ENCODE measurements at places on chromosomes 1 and 21.

GRCh38 chr21:25979845-25980616 lies 190.5 kb downstream of the APP start:
- peaks cover 70% of the 10 kb centered on the region for H3K36me3 ChIP-seq
- peaks cover 13% of the 10 kb centered on the region for H3K4me1 ChIP-seq
- H3K4me3 ChIP-seq: no peak overlapping the region
- H3K27me3 ChIP-seq: no peaks in the 10 kb centered on the region
- H3K27ac ChIP-seq: no peak overlapping the region

DNA sequence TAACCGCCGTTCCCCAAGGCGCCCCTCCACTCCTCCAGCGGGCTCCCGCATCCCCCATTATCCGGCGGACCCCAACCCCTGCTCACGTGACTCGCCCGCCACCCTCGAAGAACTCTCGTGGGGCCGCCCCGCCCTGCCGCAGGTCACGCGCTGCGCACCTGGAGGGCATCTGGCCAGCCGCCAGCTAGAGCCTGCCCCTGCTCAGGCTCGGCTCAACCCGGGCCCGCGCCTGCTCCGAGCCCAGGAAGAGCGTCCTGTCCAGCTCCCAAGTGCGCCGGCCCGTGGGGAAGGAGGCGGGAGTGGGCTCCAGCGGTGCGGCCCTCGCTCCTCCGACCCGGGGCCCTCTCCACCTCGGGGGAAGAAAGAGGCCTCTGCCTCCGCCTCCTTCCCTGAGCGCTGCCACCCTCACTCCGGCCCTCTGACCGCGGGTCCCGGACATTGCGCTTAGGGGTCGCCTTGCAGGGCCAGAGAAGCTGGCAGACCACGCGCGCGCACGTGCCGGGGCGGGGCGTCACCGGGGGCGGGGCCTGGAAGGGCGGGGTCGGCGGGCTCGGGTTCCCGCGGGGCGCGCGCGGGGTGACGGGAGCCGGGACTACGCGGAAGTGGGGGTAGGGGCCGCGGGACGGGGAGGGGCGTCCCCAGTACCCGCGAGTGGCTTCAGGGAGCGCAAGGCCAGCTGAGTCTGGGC lies 28.4 kb downstream of the HMGN2 start:
- peak overlapping the region; percentile 43 for H3K4me3 ChIP-seq
- peaks cover 4% of the 10 kb centered on the region for H3K4me1 ChIP-seq
- peak; percentile 82 for DNase-seq
- no peaks in the 10 kb centered on the region for H3K27me3 ChIP-seq

- no peak overlapping the region for H3K27ac ChIP-seq
- no peak overlapping the region for H3K4me3 ChIP-seq
- no peak for DNase-seq
- no peaks in the 10 kb centered on the region for H3K36me3 ChIP-seq
Measured at GRCh38 chr1:219210067-219210466, 36.4 kb downstream of the LYPLAL1 start.

- no peaks in the 10 kb centered on the region for H3K27me3 ChIP-seq
- no peak overlapping the region for H3K27ac ChIP-seq
- no peaks in the 10 kb centered on the region for H3K4me1 ChIP-seq
Measured at GRCh38 chr1:198701766-198702539, 63.1 kb downstream of the PTPRC start.

DNA sequence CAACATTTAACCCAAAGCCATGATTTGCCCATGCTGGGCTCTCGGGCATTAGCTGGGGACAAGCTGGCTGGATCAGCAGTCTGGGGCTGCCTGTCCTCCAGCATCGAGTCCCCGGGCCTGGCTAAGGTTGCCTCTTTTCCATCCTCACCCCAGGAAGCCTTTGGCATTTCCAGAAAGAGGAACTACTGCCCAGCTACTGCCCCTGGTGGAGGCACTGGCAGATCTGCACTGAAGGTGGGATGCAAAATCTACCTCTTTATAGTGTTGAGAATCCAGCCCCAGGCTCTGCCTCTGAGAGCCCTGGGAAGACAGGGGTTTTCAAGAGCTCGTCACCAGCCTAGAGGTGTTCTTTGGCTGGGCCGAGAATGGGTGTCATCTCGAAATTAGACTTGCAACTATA lies 635.9 kb downstream of the MATN1 start:
- no peak overlapping the region for H3K4me3 ChIP-seq
- H3K27ac ChIP-seq: no peak overlapping the region
- no peaks in the 10 kb centered on the region for H3K36me3 ChIP-seq
- no peaks in the 10 kb centered on the region for H3K27me3 ChIP-seq
- H3K4me1 ChIP-seq: peaks cover 15% of the 10 kb centered on the region
- DNase-seq: no peak

GRCh38 chr1:158283965-158284364 lies 5.8 kb upstream of the CD1C start:
- no peaks in the 10 kb centered on the region for H3K4me1 ChIP-seq
- H3K27ac ChIP-seq: no peak overlapping the region
- no peak overlapping the region for H3K4me3 ChIP-seq
- H3K27me3 ChIP-seq: no peaks in the 10 kb centered on the region
- no peaks in the 10 kb centered on the region for H3K36me3 ChIP-seq

DNA sequence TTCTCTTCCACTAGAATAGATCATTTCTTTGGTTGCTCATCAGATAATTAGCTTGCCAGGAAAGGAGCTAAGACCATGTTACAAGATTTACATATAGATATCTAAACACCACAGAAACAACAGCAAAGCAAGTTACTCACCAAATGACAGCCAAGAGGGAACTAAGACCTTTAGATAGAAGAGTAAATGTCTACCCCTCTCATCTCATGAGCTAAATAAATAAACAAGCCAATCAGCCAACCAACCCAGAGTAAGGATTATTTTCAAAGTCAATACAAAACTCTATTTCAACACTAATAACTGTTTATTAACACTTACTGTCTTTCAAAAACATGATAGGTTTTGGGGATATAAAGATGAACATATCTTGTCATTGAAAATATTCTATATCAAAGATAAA lies 474.7 kb downstream of the LMO4 start:
- no peaks in the 10 kb centered on the region for H3K27me3 ChIP-seq
- H3K4me1 ChIP-seq: peaks cover 24% of the 10 kb centered on the region
- no peak overlapping the region for H3K27ac ChIP-seq
- H3K36me3 ChIP-seq: no peaks in the 10 kb centered on the region
- DNase-seq: no peak

- H3K4me3 ChIP-seq: no peak overlapping the region
- H3K27ac ChIP-seq: no peak overlapping the region
- H3K27me3 ChIP-seq: no peaks in the 10 kb centered on the region
- no peaks in the 10 kb centered on the region for H3K36me3 ChIP-seq
- no peaks in the 10 kb centered on the region for H3K4me1 ChIP-seq
Measured at GRCh38 chr1:111747282-111747734, 8.1 kb upstream of the INKA2 start.

GRCh38 chr1:111565968-111566367 lies 53.6 kb upstream of the RAP1A start:
- no peak overlapping the region for H3K27ac ChIP-seq
- no peaks in the 10 kb centered on the region for H3K27me3 ChIP-seq
- H3K4me1 ChIP-seq: peaks cover 8% of the 10 kb centered on the region
- DNase-seq: no peak
- no peak overlapping the region for H3K4me3 ChIP-seq

GRCh38 chr1:31872658-31873636 lies 57.1 kb upstream of the SPOCD1 start:
- no peaks in the 10 kb centered on the region for H3K27me3 ChIP-seq
- no peaks in the 10 kb centered on the region for H3K36me3 ChIP-seq
- no peaks in the 10 kb centered on the region for H3K4me1 ChIP-seq
- no peak overlapping the region for H3K27ac ChIP-seq

- H3K36me3 ChIP-seq: no peaks in the 10 kb centered on the region
- no peak overlapping the region for H3K4me3 ChIP-seq
- no peak overlapping the region for H3K27ac ChIP-seq
- no peaks in the 10 kb centered on the region for H3K27me3 ChIP-seq
- no peak for DNase-seq
Measured at GRCh38 chr1:51631747-51632146, 14.9 kb downstream of the OSBPL9 start.
